ENCODE measurements at places on chromosomes 11 and 22. TPM values are rescaled to one million over a fixed set of nuclear protein-coding genes. Genes with fewer than 3 reads are reported as not detected.

DNA sequence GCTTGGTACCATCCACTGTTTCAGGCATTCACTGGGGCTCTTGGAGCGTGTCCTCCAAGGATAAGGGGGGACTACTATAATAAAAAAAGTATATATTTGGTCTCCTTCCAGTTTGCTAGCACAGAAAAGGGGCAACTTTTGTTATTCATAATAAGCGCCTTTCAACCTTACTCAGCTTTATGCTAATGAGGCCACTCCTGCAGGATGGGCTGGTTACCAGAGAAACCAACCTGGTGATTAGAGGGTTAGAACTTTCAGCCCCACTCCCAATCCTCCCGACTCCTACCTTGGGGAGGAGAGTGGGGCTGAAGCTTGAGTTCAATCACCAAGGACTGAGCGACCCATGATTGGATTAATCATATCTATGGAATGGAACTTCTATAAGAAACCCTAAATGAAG is 31.8 kb downstream of the PPFIBP2 start:
- no peak for DNase-seq

GRCh38 chr11:58527429-58527828 is 19.5 kb upstream of the OR5B21 start:
- DNase-seq, result no peak

DNA sequence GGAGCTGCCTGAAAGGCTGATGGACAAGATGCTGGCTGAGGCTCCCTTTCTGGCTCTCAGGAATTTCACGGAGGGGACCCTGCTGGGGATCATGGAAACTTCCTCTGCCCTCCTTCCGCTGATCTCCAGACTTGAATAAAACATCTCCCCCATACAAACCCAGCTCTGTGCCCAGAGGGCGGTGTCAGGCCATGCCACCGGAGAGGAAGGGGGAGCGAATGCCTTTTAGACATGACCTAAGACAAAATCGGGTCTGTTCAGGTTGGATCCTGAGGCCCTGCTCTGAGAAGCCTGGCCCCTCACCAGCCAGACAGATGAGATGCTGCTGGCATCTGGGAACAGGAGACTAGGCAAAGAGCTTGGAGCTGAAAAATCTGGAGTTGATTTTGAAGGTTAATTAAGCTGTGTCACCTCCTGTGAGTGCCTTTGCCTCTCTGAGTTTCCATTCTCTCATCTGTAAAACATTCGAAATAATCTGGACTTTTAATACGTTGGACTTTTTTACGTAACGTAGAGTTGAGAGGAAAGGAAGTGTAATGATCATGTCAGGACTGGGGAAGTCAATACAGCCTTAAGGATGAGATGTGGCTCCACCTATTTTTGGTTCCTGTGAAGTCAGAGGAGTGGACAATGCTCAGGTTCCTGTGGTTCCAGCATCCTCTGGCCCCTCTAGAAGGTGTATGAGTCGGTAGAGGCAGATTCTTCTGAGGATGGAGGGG is 163.6 kb downstream of the ST3GAL4 start:
- DNase-seq, result no peak

- DNase-seq, result no peak
These were observed 83.4 kb downstream of the SCN3B start for GRCh38 chr11:123570939-123571580.

Gene SLC6A5
- not detected for total RNA-seq

DNA sequence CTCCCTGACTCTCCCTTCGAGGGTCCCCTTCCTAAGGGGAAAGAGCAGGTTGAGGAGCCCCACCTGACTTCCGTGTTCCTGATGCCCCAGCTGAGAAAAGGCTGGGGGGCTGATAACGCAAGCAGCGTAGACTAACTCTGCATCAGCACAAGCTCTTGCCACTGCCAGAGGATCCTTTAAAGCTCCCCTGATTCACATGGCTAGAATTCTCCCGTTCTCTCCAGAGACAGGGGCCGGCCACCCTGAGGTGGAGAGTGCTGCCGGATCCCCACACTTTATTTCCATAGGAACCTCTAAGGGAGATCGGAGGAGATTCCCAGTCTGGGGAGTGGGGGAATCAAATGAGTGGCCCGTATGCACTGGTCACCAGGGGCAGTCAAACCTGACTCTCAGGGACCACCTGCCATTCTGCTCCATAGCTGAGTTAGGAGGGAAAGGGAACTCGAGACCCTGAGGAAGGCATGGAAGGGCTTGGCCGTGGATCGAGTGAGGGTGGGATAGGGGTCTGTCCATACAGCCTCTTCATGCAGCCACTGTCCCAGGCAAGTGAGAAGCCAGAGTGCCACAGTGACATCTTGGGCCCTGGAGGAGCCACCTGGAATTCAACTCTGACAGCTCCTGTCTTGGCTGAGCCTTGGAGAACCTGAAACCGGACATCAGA is 1.4 kb upstream of the VSIG10L2 start:
- no peak for DNase-seq

DNA sequence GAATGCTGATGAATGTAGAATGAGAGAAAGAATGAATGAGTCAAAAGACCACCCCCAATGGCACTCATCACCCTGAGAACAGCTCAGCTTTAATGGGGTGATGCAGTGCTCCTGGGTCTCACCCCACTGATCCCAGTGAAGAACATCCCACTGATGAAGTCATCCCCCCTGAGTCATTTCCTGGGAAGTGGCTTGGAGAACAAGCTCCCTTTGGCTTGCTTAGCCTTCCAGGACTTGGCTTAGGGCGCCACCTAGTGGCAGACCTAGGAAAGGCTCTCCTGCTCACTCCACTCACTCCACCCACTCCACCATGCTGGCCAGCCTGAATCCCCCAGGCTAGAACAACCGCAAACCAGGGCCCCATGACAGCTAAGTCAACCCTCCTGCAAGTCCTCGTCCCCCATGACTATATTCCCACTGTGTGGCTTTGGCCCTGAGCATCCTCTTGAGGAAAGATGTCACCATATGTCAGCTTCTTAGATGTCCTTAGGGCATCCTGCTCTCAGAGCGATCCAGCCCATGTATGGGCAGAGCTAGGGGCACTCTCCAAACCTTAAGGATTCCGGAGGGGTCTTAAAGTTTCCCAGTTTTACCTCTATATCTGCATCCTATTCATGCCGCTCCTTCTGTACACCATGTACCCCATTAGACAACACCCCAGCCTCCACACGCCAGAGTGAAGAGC is 17.8 kb upstream of the TMPRSS13 start:
- DNase-seq, result peak; percentile 92

- DNase-seq, result no peak
These were observed 825.6 kb downstream of the TBC1D22A start for GRCh38 chr22:47587861-47588577.

DNA sequence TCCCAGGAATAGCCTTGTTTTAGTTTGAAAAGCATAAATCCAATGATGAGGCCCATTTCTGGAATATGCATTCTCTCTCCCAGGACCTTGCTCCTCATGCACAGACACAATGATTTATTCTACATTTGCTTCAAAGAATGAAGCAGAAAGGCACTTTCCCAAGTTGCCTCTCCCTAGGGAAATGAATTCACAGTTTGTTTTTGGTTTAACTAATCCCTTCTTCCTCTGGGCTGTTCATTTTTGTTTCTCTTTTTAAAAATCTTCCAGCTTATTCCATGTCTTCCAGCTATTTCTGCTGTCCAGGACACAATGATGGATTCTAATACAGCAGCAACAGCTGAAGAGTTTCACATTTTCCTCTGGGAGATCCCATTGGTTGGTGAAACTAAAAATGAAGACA is 1529.2 kb upstream of the TENM4 start:
- DNase-seq, result no peak

DNA sequence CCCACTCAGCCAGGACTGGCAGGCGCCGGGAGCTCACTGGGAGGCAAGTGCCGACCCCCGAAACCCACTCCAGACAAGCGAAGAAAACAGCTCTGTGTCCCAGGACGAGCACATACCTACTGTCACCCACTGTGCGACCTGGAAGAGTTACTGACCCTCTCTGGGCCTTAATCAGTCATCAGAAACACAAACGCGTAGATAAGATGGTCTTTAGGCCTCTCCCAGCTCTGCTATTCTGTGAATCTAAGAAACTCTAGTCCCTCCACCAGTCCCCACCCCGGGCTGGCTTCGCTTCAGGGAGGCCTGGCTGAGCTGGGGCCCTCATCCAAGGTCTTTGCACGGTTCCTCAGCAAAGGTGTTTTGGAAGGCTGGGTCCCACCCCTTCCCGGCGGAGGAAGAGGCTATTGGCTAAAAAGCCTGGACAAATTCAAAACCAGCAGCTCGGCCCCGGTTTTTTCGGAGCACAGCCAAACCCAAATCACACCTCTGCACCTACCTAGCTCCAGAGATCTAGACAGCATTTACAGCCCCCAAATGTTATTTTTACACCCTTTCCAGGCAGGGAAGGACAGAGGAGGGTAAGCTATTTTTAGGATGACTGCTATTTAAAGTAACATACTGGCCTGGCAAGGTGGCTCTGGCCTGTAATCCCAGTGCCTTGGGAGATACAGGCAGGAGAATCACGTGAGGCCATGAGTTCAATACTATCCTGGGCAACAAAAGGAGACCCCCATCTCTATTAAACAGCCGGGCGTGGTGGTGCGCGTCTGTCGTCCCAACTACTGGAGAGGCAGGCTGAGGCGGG is 13.2 kb upstream of the HDHD5 start:
- peak; percentile 50 for DNase-seq

Gene PKDREJ
- total RNA-seq, result 0.35 TPM

DNA sequence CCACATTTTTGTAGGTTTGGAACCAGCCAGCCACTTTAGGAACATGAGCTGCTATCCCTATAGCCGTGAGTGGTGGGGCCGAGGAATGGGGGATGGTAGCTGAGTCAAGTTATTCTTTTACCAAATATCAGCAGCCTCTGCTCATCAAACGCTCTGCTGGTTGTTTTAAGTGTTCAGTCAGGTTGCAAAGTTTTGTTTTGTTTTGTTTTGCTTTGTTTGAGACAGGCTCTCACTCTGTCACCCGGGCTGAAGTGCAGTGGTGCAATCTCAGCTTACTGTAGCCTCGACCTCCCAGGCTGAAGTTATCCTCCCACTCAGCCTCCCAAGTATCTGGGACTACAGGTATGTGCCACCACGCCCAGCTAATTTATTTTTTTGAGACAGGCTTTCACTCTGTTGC is 14.4 kb downstream of the CABIN1 start:
- no peak for DNase-seq

Gene OR4C5
- total RNA-seq, result not detected

Gene DCUN1D5
- 18.9 TPM for total RNA-seq

Gene CCDC134
- 10.0 TPM for total RNA-seq

GRCh38 chr22:27381552-27381951 is 420.0 kb downstream of the MN1 start:
- no peak for DNase-seq

- no peak for DNase-seq
These were observed 502.1 kb upstream of the B3GAT1 start for GRCh38 chr11:134913999-134914590.

DNA sequence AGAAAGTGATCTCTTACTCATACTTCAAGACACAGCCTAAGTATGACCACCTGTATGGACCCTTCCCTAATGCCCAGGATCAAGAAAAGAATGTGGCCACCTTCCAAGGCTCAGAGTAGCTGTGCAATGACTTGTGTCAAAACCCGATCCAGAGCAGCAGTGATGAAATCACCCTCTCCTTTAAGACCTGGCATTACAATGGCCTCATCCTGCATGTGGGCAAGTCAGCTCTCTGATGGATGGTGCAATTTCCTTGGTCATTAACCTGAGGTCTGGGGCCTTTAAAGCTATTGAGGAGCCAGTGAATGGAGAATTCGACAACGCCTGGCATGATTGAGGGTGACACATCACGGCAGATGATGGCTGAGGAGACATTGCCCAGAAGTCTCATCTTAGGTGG is 9.1 kb upstream of the TUBA8 start:
- DNase-seq, result no peak

Gene OR52A1
- total RNA-seq, result not detected

GRCh38 chr11:10844356-10844755 is 13.5 kb downstream of the ZBED5 start:
- DNase-seq, result no peak

DNA sequence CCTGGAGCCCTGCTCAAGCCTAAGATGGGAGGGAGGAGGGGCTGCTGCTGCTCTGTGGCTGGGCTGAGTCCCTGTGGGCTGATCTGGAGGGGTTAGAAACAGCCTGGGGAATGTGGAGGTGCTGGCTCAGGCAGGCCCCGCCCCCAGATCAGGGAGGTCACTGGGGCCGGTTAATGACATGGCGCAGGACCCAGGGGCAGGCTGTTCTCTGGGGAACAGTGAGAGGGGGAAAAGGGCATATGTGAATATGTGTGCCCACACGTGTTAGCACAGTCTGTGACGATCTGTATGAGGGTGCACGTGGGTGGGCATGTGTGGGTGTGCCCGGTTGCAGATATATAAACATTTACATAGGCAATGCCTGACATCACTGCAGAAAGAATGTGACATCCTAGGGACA is 143.5 kb downstream of the MIAT start:
- no peak for DNase-seq

DNA sequence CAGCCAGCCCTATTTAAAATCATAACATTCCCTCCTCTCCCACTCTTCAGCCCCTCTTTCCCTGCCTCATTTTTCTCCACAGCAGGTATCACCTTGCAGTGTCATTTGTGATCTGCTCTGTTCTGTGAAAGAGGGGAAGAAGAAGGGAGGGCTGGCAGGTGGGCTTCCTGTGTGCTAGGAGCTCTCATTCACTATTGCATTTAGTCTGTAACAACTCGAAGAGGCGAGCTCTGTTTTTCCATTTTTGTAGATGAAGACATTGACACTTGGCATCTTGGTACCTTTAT is 52.1 kb upstream of the CRYBB3 start:
- no peak for DNase-seq

DNA sequence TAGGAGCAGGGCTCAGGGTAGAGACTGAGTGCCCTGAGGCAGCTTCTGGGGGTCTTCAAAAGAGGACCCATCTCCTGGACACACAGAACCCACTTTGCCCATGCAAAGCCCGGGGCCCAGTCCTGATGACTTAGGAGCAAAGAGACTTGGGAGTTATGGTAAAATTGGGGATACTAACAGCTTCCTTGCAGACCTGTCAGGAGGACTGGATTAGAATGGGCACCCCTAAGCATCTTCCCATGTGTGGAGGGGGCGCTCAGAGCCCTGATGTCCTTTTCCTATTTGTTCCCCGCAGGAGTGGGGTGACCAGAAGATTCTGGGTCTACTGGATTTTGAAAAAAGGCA is 100.0 kb downstream of the WNT7B start:
- no peak for DNase-seq

DNA sequence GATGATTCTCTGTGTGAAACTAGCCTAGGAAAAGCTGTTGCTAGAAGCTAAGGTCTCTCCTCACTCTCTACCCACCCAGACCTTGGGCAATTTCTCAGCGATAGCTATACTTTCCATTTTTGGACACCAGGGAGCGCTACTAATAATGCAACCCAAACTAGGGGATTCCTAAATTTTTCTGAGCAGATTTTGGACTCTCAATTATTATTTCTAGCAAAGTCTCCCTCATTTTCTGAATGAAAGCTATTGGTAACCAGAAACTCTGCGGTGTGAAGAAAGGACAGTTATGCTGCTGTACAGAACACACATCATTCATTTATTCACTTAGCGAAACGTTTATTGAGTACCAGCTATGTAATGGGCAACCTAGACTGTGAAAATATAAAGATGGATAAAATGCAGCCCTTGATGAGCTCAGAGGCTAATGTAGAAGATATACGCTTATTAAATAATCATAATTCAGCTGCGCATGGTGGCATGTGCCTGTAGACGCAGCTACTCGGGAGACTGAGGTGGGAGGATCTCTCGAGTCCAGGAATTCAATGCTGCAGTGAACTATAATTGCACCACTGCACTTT is 6.1 kb upstream of the STIM1 start:
- DNase-seq, result peak; percentile 76

Measured in mucosa of descending colon (tissue), 3 donors.